ENCODE measurements at places on chromosomes 16 and 17. TPM values are rescaled to one million over a fixed set of nuclear protein-coding genes. Genes with fewer than 3 reads are reported as not detected.

The C16orf89 gene
- not detected for total RNA-seq

DNA sequence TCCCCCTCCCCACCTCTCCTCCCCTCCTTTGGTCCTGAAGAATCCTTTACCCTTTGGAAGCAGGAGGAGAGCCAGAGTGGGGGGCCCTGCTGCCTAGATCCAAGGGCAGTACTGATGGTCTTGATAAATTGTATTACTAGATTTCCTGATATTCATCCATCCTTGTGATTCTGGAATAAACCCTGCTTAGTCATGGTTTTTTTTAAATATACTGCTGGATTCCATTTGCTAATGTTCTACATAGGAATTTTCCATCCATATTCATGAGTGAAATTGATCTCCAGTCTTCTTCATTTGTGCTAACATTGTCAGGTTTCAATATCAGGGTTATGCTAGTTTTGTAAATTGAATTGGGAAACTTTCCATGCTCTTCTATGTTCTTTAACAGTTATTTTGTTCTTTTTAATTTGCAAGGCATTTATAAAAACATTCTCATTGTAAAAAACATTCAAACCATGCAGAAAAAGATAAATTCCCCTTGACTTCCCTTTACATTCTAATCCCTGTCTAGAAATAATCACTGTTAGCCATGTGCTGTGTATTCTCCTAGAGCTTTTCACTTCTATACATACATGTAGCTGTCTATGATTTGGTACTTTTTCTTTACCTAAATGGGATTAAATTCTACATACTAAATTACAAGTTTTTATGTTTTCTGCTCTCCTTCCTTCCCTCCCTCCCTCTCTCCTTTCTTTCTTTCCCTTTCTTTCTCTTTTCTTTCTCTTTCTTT is 56.7 kb downstream of the CCDC42 start:
- no peak for DNase-seq

GRCh38 chr17:9432134-9432885 is 143.3 kb downstream of the STX8 start:
- DNase-seq: no peak

- DNase-seq: no peak
Measured at GRCh38 chr17:1695365-1695764, 10.7 kb upstream of the PRPF8 start.

- no peak for DNase-seq
Measured at GRCh38 chr17:60745544-60745943, 67.9 kb downstream of the BCAS3 start.
